Ovary (tissue), 10 donors: ENCODE measurements at places on chromosomes 1 and 21. TPM values are rescaled to one million over a fixed set of nuclear protein-coding genes. Genes with fewer than 3 reads are reported as not detected.

DNA sequence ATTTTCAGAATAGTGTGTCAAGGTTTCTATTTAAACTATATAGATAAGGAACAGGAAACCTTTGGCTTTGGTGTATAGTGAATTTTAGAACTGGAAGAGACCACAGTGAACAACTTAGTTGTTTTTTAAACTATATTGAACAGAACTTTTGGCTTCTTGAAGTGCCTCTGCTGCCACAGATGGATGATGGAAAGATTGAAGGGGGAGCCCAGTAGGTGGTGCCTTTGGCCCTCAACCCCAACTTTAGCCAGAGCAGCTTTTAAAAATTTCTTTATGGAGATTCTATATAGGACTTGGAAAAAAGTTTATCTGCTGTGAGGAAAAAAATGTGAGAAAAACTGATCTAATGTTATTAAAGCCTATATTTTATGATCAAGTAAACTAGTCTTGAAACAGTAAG lies 50.2 kb downstream of the SWT1 start:
- no peak for DNase-seq

GRCh38 chr1:6350416-6351088 lies 43.0 kb downstream of the ACOT7 start:
- no peak for DNase-seq

- peak; percentile 70 for DNase-seq
Observed at GRCh38 chr1:29793101-29793546, 556.8 kb downstream of the PTPRU start.

Gene KRTAP10-5
- not detected for polyA plus RNA-seq

GRCh38 chr1:115807723-115808122 lies 33.2 kb downstream of the NHLH2 start:
- DNase-seq = no peak

Gene EXTL1
- polyA plus RNA-seq = 1.5 TPM

DNA sequence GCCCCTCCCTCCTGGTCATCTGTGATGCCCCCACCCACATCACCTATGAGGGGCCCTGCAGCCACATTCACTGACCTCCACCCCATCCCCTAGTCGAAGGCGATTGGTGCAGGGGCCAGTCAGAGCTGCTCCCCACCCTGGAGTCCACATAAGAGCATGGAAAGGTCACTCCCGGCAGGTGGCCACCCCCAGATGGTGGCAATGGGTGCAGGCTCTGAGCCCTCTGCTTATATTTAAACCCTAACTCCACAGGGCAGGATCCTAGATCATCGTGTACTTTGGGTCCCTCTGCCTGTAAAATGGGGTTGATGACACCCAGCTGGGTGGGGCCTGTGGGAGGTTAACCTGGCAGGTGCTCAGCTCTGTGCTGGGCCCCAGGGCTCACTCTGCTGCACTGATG lies 186.8 kb upstream of the C1orf174 start:
- DNase-seq = no peak

Gene TGFBR3
- 142 TPM for polyA plus RNA-seq

Gene C1QA
- 89.6 TPM for polyA plus RNA-seq

Gene SUSD4
- 70.1 TPM for polyA plus RNA-seq
